ENCODE measurements at places on chromosomes 7 and 10.

DNA sequence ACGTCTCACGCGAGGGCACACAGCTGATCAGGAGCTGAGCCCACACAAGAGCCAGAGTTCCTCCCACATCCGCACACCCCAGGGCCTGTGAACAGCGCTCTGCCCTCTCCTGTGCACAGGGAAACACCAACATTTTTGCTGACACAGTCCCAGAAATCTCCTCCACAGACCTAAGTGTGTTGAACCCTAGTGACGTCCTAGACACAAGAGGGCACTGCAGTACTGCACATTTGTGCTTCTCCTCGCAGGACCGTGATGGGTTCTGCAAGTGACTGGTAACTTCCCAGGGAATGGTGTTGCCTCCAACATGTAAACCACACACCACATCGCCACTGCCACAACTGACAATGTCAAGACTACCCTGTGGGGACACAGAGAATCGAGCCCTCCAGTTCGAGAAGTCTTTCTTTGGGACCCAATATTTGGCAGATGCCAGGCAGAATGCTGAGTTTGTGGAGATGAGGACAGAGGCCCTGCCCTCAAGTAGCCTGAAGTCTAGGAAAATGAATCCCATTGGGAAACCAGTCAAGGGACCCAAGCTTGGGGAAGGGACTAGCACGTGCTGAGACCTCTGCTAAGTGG lies 170.3 kb downstream of the PAXIP1 start:
- DNase-seq, result no peak

DNA sequence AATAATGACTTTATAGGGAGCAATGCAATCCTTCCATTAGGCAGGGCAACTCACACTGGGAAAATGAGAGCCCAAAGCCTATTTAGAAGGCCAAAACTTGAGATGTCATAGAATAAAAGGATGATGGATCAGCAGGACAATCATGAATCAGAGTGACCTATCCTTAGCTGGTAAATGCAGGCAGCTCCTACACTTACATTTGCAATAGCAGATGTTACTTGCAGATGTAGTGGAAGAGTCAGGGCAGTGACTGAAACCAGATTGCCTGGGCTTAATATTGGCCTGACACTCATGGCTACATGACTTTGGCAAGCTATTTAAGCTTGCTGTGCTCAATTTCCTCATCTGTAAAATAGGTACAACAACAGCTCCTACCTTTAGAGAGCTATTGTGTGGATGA lies 98.7 kb downstream of the PRTFDC1 start:
- no peak for DNase-seq

DNA sequence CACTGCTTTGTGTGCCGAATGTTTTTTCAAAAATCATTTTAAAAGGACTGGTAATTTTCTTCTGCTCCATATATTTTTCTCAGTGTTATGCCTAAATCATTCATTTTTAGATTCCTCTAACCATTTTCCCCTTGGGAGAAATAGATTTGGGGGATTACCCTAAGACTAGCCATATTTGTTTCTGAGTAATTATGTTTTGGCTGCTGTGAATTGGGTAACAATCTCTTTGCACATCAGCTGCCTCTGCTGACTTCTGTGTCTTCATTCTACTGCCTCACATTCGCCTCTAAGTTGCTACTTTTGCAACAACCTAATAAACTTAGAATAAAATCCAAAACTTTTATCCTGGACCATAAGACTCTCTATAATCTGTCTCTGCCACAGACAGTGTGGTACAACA lies 18.5 kb upstream of the MRC1 start:
- no peak for DNase-seq

DNA sequence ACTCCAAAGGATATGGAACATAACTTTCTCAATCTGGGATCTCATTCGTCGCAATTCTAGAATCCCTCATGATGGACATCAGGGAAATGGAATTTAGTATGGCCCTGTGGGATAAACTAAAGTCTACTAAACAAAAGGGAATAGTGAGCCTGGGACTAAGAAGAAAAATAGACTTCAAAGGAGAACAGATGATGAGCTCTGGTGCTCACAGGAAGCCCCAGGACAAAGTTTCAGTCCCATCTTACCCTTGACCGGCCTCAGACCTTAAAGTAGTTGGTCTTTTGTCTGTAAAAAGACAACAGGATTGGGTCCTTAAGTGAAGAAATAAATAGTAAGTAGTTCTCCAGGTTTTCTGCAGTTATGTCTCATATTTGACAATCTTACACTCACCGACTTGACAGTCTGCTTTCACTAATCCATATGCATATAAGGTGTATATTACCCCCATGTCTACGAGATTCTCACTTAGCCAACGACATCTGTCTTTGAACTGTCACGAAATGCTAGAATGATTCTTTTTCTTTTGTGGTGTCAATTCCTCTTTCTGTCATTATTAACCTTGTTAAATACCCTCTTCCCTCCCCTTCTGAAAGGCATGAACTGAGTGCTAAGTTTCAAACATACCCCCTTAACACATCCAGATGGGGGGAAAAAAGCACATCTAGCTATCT lies 10.9 kb upstream of the IKZF1 start:
- no peak for DNase-seq

- DNase-seq, result no peak
Observed at GRCh38 chr7:24440892-24441291, 132.4 kb upstream of the PALS2 start.

- DNase-seq, result no peak
Observed at GRCh38 chr10:59580026-59580863, 129.4 kb downstream of the SLC16A9 start.

DNA sequence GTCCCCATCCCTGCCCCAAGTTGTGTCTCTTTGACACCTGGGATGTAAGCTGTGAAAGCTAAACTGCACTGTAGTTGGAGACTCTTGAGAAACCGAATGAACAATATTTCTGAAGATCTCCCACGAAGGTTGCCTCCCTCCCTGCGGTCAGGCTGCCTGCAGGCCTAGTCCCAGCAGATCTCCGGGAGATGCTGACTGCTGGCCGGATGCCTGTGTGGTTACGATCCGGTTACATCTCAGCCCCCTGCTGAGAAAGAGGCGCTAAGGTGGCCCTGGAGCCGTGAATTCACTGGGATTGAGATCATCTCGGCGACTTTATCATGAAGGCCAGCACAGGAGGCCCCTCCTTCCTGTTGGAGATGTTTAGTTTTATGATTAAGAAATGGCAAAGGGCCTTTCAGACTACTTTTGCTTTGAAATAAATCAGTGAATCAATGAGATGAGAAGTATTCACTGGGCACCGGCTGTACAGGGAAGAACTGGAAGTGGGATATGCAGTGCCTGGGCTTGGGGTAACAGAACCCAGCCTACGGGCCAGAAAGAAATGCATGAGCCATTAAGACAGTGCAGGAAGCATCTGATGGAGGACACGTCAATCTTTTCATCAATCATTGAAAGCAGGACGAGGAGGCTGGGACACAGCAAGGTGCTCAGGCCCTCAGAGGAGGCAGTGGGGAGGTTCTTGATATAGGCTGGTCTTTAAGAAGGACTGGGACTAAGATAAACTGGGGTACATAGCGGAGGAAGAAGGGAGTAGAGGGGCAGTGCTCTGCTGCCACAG lies 177.6 kb downstream of the PRKAG2 start:
- no peak for DNase-seq

GRCh38 chr7:134922720-134923704 lies 63.3 kb upstream of the AGBL3 start:
- no peak for DNase-seq

- DNase-seq, result no peak
Observed at GRCh38 chr7:149228831-149229471, 10.5 kb upstream of the ZNF212 start.

- no peak for DNase-seq
Observed at GRCh38 chr7:118232837-118233236, 8.3 kb downstream of the ANKRD7 start.

DNA sequence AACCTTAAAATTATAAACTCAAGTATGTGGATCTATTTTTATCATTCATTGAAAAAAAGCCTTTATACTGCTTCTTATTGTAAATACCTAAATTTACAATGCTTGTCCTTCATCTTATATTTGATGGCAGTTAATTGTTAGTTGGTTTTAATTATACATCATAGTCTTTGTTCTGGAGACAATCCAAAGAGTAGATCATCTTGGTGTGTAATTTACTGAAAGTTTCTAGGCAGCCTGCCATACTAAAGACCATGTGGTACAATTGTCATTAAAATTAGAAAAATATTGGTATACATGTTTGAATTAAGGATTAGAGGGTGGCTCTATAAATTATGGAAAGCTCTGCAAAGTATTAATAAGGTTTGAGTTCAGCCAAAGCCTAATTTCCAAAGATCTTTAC lies 231.4 kb downstream of the KCND2 start:
- no peak for DNase-seq
